NCI-H1417 treated with DMSO at 0.1 percent for 48 hours (cell line): ENCODE measurements at places on chromosomes 13 and 19.

DNA sequence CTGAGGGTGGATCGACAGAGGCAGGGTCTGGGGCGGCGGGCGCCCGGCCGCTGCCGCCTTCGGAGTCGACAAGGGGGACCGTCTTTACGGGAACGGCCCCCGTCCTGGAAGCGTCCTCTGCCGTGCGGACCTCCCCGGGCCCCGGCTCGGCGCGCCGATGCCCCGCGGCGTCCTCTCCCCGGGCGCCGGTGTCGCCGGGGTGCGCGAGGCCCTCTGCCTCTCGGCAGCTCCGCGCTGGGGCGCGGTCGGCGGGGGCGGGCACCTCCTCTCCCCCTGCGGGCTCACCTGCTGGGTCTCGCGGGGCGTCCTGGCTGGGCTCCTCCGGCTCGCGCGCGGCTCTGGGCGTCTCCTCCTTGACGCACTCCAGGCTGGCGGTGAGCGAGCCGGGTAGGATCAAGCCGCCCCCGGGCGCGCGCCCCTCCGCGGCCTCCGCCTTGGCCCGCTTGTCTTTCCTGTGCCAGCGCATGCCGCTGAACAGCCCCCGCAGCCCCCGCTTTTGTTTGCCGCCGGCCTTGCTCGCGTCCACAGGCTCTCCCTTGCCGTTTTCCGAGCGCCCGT is 1.5 kb downstream of the AMER2 start:
- DNase-seq, result no peak

GRCh38 chr13:21297447-21297846 is 121.0 kb downstream of the MRPL57 start:
- DNase-seq, result no peak

DNA sequence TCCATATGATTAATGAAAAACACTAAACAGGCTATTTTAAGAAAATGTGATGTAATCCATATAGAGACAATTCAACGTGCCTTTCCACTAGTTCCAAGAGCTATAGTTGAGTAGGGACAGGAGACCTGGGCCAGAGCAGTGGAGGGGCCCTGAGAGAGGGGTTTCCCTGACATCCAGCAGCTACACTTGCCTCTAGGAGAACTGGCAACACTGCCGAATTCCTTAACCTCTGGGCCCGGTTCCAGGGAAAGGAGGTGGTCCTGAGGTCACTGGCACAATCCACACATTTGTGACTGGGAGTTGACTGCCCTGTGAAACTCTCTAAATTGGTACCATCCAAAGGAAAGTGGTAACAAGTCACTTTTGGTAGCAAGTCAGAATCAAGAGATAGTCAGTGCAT is 264.4 kb downstream of the DCLK1 start:
- DNase-seq, result no peak

- no peak for DNase-seq
Observed at GRCh38 chr19:14090509-14091080, at the start of gene SAMD1. Gene SAMD1, minus strand, starts transcription at chr19:14090751.

DNA sequence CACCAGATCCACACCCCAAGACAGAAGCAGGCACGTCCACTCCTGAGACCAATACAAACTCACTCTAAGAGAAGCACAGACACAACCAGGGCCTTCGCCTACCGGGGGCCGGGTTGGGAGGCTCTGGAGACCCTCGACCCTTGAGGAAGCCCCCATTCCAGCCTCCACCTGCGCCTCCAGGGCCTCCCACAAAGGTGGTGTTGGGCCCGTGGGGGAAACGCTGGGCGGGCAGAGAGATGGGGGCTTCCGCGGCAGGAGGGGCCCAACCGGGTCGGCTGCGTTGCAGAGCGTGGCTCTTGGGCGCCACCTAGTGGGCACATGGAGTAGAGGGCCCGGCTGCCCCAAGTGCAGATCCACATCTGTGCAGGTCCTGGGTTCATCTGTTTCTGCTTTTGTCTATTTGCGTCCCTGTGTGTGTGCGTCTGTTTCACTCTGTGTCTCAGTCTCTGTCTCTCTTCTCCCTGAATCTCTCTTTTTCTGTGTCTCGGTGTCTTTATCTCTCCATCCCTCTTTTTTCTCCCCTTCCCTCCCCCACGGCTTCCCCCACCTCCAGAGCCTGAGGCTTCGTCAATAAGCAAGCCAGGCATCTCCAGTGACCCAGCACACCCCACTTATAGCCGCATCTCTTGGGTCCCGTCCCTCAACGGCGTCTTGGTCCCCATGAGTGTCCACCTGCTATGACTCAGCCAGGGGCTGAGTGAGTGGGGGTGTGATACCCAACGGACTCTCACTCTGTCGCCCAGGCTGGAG is 10.5 kb upstream of the TINCR start:
- DNase-seq, result no peak

DNA sequence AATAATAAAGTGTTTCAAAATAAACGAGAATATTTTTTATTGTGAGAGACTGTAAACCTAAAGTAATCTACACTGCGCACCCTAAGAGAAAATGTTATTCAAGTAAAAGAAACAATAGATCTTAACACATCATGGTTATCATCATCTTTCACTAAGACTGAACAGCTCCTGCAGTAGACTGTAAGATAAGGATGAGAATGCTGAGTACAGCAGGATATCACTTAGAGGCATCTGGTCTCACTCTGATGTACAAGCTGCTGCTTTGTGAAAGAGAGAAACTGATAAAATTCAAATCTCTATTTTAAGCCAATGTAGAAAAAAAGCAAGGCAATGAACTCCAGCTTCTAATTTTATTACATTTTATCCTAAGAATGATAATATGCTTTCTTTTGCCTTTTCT is 261.7 kb upstream of the HTR2A start:
- DNase-seq, result no peak
